ENCODE measurements at places on chromosomes 12 and 14.

GRCh38 chr12:125399489-125399888 lies 334.3 kb downstream of the AACS start:
- DNase-seq = no peak

DNA sequence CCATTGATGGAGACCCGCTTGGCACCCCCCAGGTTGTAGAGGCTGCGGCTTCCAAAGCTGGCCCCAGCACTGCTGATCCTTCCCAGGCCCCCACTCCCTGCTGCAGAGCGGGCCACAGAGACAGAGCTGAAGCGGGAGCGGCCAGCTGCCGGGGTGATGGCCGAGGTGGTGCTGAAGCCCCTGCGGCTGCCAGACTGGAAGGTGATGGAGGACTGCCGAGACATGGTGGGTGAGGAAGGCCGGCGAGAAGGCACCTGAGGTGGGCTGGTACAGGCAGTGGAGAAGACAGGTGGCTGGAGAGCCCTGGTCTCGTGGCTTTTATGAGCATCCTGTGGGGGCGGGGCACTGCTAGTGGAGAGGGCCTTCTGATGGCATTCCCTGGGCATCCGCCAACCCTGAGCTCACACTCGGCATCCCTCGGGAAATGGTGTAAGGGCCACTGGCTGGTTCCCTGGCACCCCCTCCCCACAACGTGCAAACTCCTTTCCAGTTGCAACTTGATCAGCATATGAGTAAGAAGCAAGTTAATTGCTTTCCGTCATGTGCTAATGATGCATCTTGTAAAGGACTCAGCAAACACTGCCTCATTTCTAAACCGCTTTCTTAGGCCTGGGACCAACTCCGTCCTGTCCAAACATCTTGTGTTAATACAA lies at the start of gene KRT75:
Gene KRT75 (minus strand): TSS at position 291 of the 653 bp plus-strand sequence. CDS start 67 bp downstream, at position 224.
- DNase-seq = no peak

GRCh38 chr14:103020271-103021170 lies 36.8 kb downstream of the CDC42BPB start:
- no peak for DNase-seq

- DNase-seq = no peak
Measured at GRCh38 chr14:103514596-103515421, 7.8 kb downstream of the CKB start.

DNA sequence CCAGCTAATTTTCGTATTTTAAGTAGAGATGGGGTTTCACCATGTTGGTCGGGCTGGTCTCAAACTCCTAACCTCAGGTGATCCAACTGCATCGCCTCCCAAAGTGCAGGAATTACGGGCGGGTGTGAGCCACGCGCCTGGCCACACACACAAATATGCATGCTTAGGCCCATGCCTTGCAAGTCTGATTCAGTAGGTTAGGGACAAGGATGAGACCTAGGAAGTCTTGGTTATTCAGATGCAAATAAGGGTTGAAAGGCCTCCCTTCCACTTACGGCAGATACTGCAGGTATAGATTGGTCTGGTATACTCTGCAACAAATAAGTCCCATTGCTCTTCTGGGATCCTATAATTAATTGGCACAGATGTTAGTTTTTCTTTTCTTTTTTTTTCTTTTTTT lies 32.9 kb downstream of the TXNRD1 start:
- no peak for DNase-seq

DNA sequence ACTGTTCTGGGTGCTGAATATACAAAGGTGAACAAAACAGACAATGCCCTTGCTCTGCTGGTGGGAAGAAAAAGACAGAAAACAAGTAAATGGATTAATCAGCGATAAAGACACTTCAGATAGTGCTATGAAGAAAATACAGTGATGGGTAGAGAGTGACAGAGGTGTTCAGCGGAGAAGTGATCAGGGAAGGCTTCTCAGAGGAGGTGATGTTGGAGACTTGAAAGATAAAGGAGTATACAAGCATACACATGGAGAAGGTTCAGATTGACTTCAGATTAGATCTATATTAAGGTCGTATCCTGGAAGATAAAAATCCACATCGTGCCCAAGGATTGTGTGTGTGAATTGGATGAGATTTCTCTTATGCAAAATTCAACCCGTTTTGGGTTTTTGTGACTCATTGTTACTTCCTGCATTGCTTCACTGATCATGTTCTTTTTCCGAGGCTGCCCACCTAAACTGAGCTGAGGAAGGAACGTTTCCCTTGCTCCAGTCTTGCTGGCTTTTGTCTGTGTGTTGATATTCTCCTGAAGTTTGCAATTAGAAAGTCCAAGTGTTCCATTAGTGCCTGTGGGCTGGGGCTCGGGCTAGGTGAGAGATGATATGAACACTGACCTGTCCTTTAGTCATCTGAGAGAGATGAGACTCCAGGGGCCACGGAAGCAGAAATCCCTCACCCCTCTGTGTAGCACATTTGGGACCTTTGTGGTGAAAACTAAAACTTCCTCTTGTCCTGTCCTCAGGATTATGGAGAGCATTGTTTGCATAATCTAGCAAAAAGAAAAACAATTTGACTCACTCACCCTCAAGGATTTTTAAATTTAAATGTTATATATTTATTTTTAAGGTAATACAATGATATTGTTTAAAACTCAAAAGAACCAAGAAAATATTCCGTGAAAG lies 27.6 kb downstream of the PLXNC1 start:
- no peak for DNase-seq

DNA sequence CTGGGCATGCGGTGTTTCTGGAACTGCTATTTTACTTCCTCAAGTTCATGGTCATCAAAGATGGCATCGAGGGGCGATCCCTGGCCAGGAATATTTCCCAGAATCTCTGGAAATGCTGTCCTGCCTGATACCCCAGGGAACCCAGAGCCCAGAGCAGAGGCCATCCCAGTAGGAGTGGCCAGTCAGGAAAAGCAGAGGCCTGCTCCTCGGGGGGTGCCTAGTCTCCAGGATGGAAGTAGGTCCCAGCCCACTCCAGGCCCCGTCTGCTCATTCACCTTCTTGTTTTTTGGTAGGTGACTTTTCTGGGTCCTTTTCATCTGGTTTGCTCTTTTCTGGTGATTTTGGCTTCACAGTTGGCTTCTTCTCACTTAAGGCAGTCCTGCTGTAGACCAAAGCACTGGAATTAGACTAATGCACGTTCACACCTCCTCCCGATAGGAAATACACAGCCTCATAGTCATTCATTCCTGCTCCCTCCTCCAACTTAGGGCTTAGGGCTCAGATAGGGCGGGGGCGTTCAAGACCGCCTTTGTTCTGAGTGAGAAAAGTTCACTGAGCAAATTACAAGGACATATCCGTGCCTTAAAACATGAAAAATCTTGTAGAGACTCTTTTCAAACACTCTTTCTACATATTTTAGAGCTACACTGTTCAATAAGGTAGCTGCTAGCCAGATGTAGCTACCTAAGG lies 51.1 kb downstream of the TRAFD1 start:
- DNase-seq = no peak

All from retina (tissue), 1 donor.